ENCODE measurements at places on chromosomes 6 and 20.

DNA sequence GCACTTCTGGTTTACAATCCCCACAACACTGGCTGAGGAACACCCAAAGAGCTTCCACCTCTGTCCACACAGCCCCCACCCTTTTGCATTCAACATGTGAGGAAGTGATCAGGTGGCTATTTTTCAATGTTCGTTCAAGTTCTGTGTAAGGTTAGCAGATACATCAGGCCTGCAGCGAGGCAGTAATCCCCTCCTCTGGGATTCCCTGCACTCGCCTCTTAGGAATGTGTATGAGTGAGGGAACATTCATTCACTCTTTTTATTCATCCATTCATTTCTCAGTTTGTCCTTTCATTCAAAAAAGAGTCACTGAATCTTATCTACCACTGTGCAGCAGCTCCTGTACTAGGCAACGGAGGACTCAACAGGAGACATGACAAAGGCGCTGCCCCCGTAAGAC is 236.4 kb upstream of the PRDM1 start:
- no peak for DNase-seq

DNA sequence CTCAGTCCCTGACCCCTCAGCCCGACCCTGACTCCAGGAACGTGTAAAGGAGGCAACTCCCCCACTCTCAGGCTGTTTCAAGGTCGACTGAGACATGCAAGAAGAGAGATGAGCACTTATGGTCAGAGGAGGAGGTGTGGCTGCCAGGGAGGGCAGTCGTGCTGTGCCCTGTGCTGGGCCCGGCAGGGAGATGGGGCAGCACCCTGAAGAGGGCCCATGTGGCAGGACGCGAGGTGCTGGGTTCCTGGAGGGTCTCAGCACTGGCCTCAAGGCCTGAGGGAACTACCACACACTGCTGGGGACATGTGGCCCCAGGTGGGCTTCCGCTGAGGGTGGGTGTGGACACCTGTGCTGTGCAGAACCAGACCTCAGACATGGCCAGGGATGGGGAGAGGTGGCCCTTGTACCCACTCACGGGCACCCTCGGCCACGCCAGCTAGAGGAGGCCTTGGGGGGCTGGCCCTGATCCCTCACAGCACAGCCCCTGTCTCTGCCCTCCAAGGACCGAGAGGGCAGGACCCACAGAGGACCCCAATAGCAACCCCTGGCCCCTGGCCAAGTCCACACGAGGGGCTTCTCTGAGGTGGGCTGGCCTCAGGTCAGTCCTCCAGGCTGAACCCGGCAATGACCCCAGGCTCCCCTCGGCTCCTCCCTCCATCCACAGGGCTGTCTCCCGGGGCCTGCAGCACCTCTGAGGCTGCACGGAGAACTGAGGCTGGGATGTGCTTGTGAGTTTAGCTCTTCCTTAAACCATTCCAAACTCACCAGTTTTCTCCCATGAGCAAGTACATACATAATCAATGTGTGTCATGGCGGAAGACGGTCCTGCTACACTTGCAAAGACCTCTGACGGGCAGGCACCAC is 8.7 kb downstream of the SLC2A4RG start:
- DNase-seq = no peak

DNA sequence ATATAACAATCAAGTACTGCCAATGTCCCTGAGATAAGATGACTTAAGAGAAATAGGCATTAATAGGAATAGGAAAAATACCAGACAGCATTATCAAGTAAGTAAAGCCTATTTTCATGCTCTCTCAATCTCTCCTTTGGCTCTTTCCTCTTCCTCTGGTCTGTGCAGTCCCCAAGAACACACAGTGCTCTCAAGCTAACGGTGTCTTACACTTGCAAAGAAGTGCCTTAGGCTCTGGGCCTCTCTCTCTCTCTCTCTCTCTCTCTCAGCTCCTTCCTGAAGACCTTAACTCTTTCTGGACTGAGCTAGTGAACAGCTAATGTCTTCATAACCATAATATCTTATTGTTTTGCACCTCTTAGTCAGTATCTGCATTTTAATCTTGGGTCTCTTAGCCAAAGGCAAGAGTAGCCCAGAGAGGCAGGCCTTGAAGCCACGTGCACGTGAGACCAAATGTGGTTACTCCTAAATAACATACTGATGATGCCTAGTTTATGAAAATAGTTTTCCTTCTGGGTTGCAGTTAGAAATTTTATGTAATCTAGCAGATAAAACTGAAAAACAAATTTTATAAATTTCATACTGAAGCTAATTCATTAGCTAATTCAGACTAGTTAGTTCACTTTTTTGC is 70.8 kb downstream of the TPD52L1 start:
- DNase-seq = no peak

- no peak for DNase-seq
These were observed 226.0 kb downstream of the BMP7 start for GRCh38 chr20:57040466-57040865.

DNA sequence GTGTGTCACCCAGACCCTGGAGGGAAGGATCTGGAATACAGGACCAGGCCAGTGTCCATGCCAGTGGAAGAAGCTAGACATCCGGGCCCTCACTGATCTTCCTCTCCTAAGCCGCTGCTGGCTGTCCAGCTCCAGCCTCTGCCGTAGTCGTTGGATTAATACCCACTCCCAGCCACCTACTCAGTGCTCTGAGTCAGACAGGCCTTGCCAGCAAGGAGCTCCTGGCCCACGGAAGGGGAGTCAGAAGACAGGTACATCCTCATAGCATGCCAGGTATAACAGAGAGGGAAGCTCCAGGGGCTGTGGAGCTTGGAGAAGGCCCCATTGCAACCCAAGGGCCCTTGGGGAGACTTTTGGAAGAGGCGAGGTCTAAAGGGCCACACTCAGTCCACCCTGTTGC is 49.0 kb downstream of the STK35 start:
- no peak for DNase-seq

DNA sequence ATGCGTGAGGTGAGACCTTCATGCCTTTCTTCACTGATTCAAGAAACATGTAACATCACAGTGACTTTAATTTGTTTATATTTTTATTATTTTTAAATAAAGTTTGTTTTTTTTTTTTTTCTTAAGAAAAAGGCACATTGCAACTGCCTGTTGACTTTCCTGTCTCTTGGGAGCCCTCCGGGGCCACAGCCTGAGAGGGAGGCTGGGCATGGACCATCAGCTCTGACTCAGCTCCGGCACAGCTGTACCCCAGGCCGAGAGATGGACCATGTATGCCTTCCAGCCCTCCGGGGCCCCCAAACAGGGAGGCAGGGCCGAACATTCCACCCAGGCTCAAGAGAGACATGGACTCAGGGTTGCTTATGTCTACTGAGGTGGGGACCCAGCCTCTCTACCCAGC is 99.9 kb downstream of the NFATC2 start:
- DNase-seq = no peak

GRCh38 chr20:38226553-38226952 is 34.0 kb downstream of the KIAA1755 start:
- DNase-seq = no peak

DNA sequence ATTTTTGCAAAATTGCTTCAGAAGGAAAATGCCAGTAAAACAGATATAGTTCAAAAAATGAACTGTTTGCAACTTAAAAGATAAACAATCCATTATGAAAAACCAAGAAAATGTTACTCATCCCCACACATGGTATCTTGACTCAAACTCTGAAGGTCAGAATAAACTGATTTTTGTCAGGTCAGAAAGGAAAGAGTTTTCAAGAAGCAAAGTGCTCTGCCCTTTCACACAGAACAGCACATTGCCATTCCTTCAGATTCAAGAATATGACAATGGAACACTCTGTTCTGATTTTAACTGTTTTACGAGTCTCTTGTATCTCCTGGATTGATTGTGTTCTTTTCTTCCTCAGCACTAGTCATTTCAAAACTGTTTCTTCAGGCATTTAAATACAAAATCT is 33.8 kb upstream of the NT5E start:
- DNase-seq = no peak

GRCh38 chr6:1538810-1539478 is 70.8 kb upstream of the FOXC1 start:
- DNase-seq = no peak

GRCh38 chr20:43787937-43788336 is 61.1 kb upstream of the GTSF1L start:
- DNase-seq = no peak

- no peak for DNase-seq
These were observed 150.6 kb downstream of the RALGAPA2 start for GRCh38 chr20:20561841-20562240.

Measured in suppressor macrophage treated with lipopolysaccharide for 1 hour (primary cell).